ENCODE measurements at places on chromosomes 12 and 14. TPM values are rescaled to one million over a fixed set of nuclear protein-coding genes. Genes with fewer than 3 reads are reported as not detected.

Gene SIX1
- total RNA-seq: 0.17 TPM

Gene OTX2
- not detected for total RNA-seq

Gene NAA25
- total RNA-seq: 19.2 TPM

Gene HOXC13
- not detected for total RNA-seq

Gene RFX4
- total RNA-seq: not detected

Gene FIGNL2
- 1.2 TPM for total RNA-seq

Gene ARMH4
- total RNA-seq: 2.0 TPM

Gene SDR9C7
- not detected for total RNA-seq

Gene PRH2
- not detected for total RNA-seq

Gene LYZ
- not detected for total RNA-seq

Gene CDKL1
- 43.6 TPM for total RNA-seq

Gene RD3L
- total RNA-seq: not detected

Gene CAPZA3
- not detected for total RNA-seq

Gene LHX5
- 0.05 TPM for total RNA-seq

Gene ITPK1
- total RNA-seq: 24.0 TPM

Gene SLC6A12
- not detected for total RNA-seq

Gene PPP1R36
- 1.3 TPM for total RNA-seq

Gene C12orf56
- 0.05 TPM for total RNA-seq

Gene RPGRIP1
- total RNA-seq: not detected

Gene GRIP1
- total RNA-seq: 0.17 TPM

Gene ANO4
- 0.85 TPM for total RNA-seq

Gene PROX2
- not detected for total RNA-seq

Gene BCL11B
- total RNA-seq: 0.05 TPM

Gene NTS
- total RNA-seq: 6.1 TPM

Gene ANKRD33
- total RNA-seq: 0.19 TPM

Gene RAD51B
- total RNA-seq: 12.1 TPM

Gene SDS
- not detected for total RNA-seq

Gene PIWIL1
- not detected for total RNA-seq

Gene TAC3
- not detected for total RNA-seq

Gene CD27
- not detected for total RNA-seq

Gene RNASE3
- total RNA-seq: not detected

Gene HOXC5
- not detected for total RNA-seq

Gene APOLD1
- 63.8 TPM for total RNA-seq

Gene CDKN1B
- 75.4 TPM for total RNA-seq
